ENCODE measurements at places on chromosomes 6 and 20. TPM values are rescaled to one million over a fixed set of nuclear protein-coding genes. Genes with fewer than 3 reads are reported as not detected.

GPX6 gene
- not detected for total RNA-seq

PXDC1 gene
- total RNA-seq: 0.72 TPM

GRCh38 chr20:24297993-24298392 lies 171.4 kb upstream of the SYNDIG1 start:
- DNase-seq: no peak

DNA sequence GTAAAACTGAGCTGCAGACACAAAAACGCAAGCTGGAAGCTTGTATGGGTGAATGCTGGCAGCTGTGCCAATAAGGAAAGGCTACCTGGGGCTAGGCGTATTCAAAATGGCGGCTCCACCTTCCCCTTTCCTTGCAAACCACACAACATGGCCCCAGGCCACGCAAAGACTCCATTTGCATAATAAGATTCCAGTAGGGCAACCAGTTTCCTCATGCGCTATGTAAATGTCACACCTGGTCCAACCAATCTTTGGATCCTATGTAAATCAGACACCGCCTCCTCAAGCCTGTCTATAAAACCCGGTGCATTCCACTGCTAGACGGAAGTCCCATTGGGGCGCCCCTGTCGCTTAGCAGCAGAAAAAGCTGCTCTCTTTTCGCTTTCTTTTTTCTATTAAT lies 505.9 kb upstream of the BTBD3 start:
- no peak for DNase-seq

DNA sequence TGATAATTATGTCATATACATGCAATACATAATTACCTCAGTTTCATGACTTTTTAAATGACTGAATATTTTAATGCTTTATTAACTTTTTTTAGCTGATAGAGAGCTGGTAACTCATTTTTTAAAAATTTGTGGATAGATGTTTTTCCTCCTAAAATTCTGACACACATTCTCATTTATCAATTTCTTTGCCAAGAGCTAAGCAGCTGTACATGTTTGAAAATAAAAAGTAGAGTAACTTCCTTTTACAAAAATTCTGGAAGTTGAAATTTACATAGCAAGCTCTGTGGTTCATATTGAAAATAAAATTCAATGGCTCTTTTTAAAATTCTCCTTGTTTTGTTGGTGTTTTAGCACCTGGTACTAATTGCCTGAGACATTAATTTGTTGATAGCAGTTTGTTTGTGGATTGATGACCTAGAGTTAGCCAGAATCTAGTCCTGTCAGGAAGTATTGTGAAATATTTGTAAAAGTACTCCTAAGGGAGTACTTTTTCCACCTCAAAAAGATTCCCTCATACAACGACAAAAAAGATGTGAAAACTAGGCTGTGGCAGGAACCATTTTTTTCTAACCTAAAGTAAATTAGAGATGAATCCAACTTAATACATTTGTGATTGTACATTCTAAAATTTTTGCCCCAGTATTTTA lies 621.8 kb downstream of the BCKDHB start:
- DNase-seq: no peak

GRCh38 chr20:63544241-63544957 lies 3.1 kb downstream of the SRMS start:
- DNase-seq: no peak

FAM83C gene
- not detected for total RNA-seq

ZSCAN9 gene
- total RNA-seq: 1.9 TPM

GRCh38 chr20:43941476-43942200 lies 27.0 kb downstream of the TOX2 start:
- DNase-seq: no peak

XKR7 gene
- total RNA-seq: not detected

GRCh38 chr6:31970604-31971271 lies 1.2 kb downstream of the DXO start:
- DNase-seq: no peak

DNA sequence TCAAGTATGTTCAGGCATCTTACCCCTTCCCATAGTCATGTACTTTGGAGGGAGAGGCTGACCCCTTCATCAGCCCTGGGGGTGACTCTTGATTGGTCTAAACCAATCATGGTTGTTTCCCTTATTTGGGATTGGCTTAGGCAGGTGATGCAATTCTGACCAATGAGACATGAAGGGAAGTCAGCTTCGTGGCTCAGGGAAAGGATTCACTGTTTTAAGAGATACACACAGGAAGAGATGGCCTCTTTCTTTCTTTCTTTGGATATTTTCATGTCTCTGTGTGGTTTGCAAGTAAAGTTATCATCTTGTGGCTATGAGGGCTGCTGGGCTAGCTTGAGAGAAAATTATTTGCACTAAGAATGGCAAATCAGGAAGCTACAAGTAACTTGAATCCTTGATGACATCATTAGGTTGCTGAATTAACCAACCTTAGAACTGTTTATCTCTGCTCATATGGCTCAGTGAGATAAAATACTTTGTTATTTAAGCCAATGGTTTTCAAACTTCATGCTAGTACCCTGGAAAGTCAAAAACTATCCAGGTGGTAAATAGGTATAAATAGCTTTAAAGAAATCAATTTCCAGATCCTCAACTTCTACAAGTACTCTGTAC lies 144.2 kb upstream of the CENPW start:
- DNase-seq: no peak

PSMB9 gene
- total RNA-seq: 121 TPM

DNA sequence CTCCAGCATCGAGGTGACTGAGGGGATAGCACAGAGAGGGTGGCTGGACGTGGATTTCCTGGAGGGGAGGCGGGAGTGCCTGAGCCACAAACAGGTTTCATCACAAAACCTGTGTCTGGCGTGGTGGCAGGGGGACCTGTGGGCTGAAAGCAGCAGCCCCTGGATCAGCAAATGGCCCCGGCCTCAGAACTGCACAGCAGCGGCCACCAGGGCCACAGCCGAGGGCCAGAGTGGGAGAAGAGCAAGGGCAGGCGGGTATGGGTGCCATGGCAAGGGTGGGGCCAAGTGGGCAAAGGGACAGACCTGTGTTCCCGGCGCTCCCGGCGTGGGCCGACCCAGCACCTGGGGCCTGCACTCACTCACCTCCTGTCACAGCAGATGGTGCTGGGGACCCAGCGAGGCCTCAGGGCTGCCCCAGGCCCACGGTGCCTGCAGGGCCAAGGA lies 19.0 kb downstream of the NTSR1 start:
- DNase-seq: no peak

ATP6V1G2 gene
- 1.4 TPM for total RNA-seq

- DNase-seq: no peak
Observed at GRCh38 chr20:17771206-17772004, 71.6 kb downstream of the BANF2 start.

GRCh38 chr6:52900536-52900935 lies 9.0 kb downstream of the GSTA3 start:
- no peak for DNase-seq

DNA sequence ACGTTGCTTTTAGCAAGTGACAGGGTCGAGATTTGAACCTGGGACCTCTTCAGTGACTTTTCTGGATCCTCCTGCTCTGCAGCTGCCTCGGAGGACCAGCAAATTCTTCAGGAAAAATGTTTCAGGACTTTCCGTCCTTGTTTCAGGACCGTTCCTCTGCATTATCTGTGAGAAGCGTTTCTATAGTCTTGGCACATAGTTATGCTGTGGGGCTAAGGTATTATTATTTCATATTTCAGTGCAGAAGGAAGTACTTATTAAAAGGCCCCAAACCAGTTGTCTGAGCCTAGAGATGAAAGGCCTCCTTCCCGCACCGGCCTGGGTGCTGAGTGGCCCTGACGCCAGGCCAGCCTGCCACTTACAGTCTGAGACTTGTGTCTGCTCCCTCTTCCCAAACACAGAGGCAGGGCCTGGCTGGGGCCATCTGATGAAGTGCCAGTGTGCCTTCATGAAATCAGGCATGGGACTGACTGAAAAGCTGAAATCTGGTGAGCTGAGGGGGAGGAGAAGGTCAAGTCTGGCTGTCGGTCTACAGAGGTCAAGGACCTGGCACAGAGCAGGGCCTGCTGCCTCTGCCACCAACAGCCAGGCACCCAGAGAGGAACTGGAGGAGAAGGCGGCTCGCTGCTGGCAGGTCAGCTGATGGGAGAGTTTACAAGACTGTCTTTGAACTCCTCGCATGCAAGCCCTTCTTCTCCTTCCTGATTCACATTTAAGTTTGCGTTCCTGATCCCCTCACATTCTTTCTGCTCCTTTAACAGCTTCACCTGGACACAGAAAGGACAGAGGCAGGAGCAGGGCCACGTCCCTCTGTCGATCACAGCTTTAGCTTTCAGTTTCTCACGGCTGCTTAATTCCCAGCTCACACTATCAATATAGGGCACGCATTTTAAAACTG lies 8.9 kb upstream of the QKI start:
- DNase-seq: no peak

PDE10A gene
- 0.20 TPM for total RNA-seq

- DNase-seq: no peak
Observed at GRCh38 chr6:125747589-125748405, 1.6 kb upstream of the HEY2 start.

GRCh38 chr6:134446218-134446848 lies 128.4 kb upstream of the SGK1 start:
- no peak for DNase-seq

DNA sequence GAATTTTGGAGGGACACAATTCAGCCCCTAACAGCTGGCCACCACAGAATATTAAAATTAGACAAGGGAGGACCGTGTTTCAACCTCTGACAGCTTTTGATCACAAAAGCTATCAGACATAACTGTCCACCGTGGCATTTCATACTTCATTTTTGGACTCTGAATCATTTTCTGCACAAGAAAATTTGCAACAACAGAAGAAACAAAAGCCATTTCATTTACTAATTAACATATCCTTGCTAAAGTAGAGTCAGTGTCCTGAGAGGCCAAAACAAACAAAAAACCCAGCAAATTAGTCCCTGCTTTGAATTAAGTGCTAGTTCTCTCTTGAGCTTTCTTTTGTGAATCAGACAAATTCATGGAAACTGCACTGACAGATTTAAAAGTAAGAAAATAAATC lies 17.6 kb upstream of the COL12A1 start:
- no peak for DNase-seq

OR12D2 gene
- not detected for total RNA-seq

DNA sequence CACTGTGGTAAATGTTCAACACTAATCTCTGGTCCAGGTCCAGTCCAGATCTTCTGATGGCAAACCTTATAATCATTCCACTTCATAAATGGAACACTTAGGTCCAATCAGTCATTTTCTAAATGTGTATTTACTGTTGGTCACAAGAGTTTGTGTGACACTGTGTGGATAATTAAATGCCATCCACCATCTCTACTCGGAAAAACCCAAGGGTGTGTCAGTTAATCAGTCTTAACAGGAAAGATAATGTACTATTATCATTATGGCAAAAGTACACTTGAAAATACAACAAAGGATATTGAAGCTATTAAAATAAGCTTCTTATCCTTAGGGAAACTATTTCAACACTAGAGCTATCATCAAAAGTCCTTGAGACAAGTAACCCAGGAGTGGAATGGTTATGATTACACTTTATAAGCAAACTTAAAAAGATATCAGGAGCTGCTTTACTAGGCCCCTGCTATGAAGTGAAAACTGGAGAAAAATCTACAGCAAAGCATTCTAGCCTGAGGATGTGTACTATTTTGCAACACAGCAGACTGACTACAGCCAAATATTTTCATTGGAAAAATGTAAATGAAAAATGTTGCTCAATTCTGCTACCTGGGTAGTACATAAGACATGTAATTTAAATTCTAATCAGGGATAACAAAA lies 227.9 kb downstream of the LAMA2 start:
- no peak for DNase-seq

DNA sequence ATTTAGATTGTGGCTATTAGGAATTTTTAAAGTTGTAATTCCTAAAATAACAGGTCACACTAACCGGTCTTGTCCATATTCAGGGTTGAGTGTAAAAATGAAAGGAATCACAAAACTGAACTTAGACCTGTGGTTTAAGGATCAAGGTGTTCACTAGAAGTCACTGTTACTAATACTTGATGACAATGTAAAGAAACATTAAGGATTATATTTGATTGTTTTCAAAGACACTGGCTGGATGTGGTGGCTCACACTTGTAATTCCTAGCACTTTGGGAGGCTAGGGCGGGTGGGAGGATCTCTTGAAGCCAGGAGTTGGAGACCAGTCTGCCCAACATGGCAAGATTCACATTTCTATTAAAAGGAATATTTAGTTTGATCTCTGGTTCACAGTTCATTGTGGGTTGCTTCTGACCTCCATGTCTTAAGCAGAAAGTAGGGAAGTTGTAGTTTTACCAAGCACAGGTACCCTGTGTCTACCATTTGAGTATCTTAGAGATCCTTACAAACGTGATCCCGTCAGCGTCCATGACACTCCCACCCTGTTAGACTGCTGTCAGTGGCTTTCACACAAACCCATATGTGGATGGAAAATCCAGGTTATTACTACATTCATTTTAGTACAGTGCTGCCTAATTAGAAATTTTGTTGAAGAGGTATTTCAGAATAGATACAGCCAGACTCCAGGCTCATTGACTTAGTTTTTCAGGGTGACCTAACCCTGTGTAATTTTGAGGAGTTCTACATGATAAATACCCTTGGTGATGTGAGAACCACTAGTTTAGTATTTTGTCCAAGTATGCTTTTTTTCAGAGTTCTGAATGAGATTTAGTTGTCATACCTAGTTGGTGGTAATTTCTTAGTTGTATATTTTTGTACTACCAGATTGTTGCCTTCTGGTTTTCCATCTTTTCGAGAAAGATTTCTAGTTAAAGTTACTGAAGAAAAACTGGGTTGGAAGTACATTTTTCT lies 10.2 kb downstream of the SRSF3 start:
- DNase-seq: no peak

DNA sequence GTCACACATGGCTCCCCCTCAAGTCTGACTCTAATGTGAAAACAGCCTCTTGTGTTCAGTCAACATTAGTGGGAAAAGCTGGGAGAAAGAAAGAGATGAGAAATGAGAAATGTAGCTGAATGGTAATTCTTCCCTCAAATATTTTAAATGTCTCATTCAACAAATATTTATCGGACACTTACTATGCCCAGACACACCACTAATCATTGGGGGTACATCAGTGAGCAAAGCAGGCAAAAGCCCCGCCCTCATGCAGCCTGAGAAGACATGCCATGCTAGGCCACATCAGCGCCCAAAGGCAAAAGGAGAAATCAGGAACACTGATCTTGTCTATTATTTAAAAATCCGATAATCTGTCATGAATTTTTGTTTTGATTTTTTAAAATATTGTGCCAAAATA lies 89.9 kb upstream of the ASF1A start:
- DNase-seq: no peak

DNA sequence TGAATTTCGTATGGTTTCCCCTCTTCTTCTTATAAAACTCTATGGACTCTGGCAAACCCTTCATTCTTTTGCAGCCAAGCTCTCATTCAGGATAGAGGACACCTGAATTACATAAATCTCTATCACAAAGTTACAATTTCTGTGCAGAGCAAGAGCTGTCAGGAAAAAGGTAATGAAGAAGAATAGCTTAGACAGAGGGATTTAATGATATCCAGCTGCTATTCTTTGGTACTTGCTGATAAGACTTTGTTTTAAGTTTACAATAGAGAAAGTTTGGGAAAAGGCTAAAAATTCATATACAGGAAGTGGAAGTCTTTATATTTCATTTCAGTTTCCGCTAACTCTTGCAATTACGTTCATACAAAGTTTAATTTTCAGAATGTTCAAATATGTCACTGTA lies 227.0 kb downstream of the FOXC1 start:
- no peak for DNase-seq

Measured in T-helper 17 cell (primary cell).